ENCODE measurements at places on chromosomes 7 and 10.

GRCh38 chr10:133098426-133099124 is 10.9 kb downstream of the ADGRA1 start:
- DNase-seq, result no peak

DNA sequence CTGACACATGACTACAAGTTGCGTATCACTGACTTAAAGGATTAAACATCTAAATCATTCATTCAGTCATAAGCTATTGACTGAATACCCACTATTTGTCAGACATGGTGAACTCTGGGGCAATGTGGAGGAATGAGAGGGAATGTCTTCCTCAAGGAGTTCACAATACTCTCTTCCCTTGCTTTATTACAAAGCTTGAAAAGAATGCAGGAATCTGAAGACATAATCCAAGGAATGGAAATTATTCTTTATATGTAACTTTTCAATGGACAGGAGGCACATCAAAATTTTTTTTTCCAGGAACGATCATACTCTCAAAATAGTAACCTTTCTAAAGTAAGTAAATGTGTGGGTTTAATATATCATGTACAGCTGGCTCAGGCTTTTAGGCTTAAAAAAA is 111.9 kb downstream of the ATXN7L1 start:
- no peak for DNase-seq

GRCh38 chr7:118129041-118129795 is 54.7 kb upstream of the LSM8 start:
- DNase-seq, result no peak

DNA sequence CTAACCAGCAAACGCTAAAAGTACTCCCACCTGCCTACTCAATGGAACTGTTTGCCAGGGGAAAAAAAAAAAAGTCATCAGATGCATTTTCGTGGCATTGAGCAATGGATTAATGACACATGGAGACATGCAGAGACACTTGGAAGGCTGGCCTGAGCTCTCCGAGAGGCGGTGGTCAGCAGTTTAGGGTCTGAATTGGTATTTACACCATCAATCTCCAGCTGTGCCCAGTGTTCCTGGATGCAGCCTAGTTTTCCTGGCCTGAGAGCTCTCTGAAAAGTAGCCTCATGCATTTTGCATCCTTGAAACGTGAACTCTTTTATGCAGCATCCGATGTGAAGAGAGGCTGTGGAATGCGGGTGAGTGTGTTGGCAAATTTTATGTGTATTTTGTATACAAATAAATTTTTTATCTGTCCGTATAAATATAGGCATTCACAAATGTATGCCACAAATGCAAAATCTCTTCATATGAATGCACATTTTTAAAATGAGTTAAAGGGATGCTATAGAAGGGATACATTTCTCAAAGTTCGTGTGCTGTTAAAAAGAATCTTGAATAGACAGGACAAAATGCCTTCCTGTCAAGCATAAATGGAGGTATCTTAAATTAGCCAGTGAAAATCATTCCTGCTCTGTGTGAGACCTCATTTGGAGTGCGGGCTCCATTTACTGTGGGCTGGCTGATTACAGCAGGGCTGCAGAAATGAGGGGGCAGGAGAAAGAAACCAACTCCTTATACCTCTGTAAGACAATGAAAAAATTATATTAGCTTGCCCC is 137.7 kb upstream of the PFKP start:
- DNase-seq, result no peak

- DNase-seq, result no peak
These were observed 21.7 kb upstream of the FOXI2 start for GRCh38 chr10:127715249-127715648.

DNA sequence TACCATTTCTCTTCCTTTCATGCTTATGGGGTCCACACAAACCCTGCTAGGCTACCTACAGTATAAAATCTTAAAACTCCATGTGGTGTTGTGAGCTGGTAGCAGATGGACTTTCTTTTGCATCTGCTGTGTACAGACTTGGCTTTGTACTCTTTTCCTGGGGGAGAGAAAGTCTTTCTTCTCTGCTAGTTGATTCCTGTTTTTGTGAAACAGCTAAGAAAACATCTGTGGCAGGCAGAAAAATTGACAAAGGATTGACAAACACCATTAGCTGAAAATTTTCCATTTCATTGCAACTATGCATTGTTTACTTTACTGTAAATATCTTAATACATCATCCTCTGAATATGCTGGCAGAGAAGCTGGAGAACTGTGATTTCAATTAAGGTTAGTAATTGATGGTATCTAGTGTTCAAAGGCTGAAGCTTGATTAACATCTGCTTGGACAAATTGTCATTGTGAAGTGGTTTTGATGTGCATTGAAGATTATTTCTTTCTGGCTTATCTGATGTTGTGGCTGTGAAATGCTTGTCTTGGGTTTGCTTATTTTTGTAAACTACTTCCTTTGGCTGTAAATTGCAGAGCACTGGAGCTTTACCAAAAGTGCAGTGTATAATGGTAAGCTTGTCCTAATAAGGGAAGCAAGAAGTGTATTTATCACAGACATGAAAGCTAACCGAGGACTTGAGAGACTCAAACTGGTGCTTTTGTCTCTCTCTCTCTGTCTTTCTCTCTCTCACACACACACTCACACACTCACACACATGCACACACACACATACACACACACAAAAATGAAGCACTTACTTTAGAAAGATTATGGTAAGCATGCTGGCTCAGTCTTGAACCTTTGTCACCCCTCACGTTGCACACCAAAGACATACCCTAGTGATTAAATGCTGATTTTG is at the start of gene FOXP2:
TSS of gene FOXP2 (plus strand) at position 660 of the 908 bp plus-strand sequence. CDS start 11,697 bp downstream, outside the sequence.
- no peak for DNase-seq

DNA sequence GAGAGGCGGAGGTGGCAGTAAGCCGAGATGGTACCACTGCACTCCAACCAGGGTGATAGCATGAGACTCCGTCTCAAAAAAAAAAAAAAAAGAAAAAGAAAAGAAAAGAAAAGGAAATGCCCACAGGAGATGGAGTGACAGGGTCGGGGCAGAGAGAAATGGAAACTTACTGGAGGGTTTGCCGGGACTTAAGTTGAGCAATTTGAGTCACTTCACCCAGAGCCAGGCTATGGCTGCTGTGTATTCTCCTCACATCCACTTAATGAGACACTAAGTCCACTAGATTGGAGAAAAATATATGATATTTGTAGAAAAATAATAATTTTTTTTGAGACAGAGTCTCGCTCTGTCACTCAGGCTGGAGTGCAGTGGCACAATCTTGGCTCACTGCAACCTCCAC is 4.6 kb upstream of the PFKFB3 start:
- no peak for DNase-seq

DNA sequence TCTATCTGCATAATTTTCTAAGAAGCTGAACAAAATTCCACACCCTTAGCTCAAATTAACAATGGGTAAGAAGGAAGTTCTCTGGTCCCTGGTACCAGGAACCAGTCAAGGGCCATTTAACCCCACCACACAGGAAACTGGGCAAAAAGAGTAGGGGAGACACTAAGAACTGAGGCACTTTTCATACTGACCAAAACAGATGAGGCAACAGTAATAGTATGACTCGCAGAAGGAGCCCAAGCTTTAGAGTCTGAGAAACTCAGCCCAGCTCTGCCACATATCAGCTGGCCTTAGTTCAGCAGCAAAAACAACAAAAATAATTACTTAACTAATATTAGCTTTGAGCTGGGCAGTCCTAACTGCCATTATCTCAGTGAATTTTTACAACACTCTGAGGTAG is 221.2 kb downstream of the FAM107B start:
- DNase-seq, result no peak

- DNase-seq, result no peak
These were observed 39.2 kb downstream of the ELMO1 start for GRCh38 chr7:37409461-37409860.

GRCh38 chr7:105389088-105389650 is 448 bp upstream of the SRPK2 start:
- DNase-seq, result peak; percentile 56

GRCh38 chr7:132410385-132410784 is 165.9 kb downstream of the PLXNA4 start:
- no peak for DNase-seq

DNA sequence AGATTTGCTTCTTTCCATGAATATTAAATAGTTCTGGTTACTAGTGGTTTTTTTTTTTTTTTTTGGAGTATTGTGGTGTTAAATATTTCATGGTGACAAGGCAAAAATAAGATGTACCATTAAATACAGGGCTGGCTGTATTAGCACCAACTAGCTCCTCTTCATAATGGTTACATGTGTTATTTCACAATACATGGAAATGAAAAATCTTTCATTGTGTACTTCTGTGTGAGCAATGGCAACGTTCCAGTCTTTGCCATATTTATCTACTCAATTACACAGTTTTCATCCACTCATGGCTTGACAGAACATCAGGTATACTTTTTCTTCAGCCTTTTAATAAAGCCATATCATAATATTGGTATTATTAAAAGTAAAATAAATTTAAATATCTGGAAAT is 394.7 kb upstream of the GRM3 start:
- no peak for DNase-seq

- DNase-seq, result peak; percentile 38
These were observed 137.1 kb upstream of the UNC5B start for GRCh38 chr10:71075086-71075758.

DNA sequence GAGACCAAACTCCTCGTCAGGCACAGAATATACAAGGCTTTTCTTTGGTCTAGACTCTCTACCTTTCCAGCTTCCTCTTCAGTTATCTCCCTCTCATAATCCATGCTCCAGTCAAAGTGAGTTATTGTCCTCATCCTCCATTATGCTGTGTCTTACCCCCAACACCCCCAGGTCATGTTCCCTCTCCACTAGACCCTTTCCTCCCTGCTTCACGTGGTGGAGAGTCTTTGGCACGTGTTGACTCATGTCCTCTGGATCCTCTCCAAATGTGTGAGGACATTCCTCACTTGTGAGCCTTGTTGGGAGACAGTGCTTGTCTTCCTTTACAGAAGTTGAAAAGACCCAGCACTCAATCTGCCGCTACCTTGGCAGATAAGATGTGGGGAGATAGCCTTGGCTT is 36.0 kb upstream of the DLD start:
- no peak for DNase-seq

- DNase-seq, result no peak
These were observed 696.1 kb downstream of the AUTS2 start for GRCh38 chr7:70294211-70294911.

DNA sequence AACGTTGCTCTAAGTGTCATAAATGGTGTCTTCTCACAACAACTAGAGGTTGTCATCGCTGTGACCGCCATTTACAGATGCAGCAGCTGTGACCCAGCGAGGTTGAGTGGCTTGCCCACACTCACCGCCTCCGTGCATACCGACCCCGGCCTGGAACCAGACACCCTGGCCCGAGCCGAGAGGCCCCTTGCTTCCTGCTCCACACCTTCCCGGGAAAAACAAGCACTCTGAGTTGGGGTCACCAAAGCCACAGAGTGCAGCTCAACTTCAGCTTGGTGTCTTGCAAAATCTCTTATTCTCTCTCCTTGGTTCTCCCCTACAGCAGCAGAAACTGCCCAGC is 115.7 kb upstream of the PPP2R2D start:
- no peak for DNase-seq

DNA sequence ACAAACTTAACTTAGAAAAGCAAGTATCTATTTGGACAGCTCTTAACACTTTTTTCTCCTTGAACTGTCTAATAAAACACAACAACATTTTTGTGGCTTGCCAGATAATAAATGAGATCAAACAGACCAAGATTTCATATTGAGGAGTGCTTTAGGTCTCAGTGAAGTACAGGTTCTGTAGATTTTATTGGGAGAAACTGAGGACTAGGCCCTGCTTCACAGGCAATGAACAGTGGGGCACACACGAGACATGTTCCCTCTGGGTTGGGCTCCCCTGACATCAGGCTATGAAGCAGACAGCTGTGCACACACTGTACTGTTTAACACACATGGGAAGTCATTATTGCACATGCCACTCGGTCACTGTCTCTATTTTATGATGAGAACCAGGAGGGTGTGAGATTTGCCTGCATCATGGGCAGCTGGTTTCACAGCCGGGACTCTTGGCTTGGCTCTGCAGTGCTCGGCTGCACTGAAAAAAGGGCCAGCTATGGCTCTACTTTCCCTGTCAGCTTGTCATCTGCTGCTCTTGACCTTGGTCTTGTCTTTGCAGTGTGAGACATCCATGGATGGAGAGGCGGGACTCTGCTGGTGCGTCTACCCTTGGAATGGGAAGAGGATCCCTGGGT is 4.2 kb downstream of the IGFBP1 start:
- DNase-seq, result peak; percentile 73

DNA sequence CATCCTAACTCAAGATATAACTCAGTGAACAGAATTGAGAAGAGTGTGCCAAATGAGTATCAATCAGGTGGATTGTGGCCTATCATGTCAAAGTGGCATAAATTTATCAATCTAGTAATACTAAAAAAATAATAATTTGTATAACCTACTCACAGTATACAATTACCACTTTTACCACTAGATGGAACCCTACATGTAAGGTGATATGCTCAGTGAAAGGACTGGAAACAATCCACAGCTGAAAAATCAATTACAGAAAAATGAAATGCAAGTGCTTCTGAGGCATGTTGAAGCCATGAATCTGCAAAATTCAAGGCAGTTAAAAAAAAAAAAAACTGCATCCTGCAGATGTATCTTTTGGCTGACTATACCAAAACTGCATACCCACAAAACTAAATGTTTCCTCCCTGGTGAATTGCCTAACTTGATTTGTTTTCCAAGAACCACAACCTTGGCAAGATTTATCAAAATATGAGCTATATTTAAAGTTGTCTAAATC is 13.9 kb downstream of the ARHGAP19 start:
- no peak for DNase-seq

DNA sequence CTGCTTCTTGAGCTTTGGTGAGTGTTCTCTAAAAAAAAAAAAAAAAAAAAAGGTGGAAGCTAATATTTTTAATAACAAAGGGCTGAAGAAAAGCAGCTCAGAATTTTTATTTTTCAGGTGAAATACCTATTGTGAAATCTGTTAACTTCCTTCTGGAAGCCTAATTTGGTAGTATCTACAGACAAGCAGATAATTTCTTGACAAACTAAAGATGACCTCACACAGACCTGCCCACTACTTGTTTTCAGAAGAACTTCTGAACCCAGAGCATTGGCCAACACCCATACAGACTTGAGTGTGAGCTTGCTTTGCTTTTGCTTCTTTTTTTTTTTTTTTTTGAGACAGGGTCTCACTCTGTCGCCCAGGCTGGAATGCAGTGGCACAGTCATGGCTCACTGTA is 31.2 kb downstream of the LRRC4 start:
- DNase-seq, result no peak

- no peak for DNase-seq
These were observed 178.0 kb upstream of the FAM3C start for GRCh38 chr7:121574109-121574508.

- no peak for DNase-seq
These were observed 89.6 kb downstream of the EGFR start for GRCh38 chr7:55108401-55108800.

DNA sequence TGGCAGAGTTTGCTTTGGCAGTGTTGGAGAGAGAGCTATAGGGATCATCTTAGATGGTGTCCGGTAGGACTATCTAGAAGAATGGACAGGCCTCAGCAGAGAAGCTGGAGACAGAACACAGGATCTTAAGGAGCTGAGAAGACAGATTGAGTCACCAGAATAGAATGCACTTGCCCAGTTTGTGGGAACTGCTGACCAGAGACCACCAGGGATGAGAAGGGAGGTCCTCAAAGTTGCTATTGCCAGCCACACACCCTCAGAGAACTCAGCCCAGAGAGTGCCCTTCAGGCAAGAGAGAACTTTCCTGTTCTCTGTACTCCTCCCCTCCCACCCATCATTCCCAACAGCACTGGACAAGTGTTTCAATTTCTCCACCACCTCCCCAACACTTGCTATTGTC is 25.3 kb upstream of the GALNT11 start:
- no peak for DNase-seq
